ENCODE measurements at places on chromosomes 3 and 15.

DNA sequence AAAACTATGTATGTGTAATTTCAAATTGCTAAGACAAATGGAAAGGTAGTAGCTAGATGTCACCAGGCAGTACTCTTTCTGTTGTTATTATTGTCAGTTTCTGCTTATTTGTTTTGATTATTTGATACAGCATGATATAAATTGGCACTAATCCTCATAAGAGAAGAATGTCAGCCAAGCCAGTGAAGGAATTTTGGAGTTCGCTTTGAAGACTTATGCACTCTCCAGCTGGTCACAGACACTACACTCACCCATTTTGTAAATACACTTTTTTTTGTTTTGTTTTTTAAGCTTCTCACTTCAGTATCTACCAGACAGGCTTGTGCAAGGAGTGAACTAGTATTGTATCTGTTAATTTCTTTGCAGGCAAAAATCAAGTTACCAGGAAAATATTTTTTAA is 180.2 kb upstream of the TTC14 start:
- DNase-seq: no peak

DNA sequence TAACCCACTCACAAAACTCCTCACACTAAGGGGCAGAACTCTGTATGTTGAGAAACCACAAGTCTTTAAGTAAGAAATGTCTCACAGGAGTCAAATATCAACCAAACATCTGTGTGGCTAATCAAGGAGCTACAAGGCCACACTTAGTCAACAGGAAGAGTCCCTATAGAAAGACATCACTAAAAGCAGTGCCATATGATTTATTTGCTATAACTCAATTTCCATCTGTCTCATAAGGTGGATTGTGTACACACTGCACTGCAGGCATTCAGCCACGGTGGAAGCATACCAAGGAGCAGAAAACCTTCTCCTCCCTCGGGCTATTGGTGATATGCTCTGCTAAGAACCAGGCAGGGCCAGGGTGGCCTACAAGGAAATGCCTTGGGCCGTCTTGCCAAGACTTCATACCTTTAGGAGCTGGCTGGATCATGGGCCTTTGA is 197.6 kb upstream of the CFAP20DC start:
- DNase-seq: no peak

DNA sequence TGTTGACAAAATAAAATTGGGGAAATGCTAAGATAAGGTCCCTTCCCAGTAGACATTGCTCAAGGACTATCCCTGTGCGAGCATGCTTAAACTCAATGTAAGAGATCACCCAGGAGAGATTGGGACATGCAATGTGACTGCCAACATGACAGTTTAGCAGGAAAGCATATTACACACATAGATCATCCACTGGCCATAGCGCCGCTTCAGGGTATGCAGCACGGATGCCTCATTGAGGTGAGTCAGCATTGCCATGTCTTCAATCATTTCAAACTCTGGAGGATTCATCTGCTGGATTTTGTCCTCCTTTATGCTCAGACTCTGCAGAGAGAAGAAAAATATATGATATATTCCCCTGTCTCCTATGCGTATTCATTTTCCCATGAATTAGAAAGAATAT is 8.9 kb downstream of the MYH15 start:
- DNase-seq: no peak

DNA sequence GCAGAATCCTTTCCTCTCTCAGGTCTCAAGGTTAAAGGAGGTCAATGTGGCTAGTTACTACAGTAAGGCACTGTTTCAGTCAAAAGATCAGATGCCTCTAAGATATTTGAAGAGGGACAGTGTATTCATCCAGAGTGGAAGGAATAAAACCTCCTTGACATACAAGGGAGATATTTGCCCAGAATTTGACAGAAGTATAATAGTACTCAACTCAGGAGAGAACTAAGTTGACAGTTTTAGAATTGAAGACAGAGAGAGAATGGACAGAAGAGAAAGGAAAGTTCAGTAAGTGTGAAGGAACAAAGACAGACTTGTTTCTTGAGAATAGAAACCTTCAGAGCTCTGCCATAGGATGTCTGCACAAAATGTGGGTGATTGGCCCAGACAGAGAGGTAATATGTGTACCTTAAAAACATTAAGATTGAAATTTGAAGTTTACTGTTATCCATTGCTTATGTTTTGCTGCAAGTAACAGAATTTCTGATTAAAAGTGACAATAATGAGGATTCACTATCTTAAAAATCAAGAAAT is 507.1 kb downstream of the IGSF11 start:
- no peak for DNase-seq

GRCh38 chr3:114127517-114127916 is 51.3 kb downstream of the DRD3 start:
- no peak for DNase-seq

- no peak for DNase-seq
Observed at GRCh38 chr15:41935566-41936020, 36.8 kb downstream of the EHD4 start.

DNA sequence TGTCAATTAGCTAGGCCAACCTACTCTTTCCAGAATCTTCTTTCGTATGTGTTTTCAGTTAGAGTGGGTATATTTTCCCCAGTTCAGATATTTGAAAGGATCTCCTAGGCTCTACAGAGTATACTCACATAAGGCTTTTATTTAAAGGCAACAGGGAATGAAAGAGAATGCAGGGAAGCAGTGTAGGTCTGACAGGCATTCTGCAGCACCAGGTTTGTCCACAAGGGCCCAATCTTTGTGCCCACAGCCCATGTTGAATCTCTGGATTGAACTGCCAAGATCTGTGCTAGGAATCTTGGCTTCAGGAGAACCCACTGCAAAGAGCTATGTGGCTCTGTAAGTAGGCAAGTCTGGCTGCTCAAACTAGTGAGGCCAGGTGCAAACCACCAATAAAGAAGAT is 24.2 kb upstream of the GALNT15 start:
- DNase-seq: no peak

- no peak for DNase-seq
Observed at GRCh38 chr3:23324745-23325144, 121.6 kb downstream of the UBE2E2 start.

GRCh38 chr15:69593981-69594966 is 141.7 kb downstream of the RPLP1 start:
- DNase-seq: no peak

GRCh38 chr15:43919540-43920253 is 92.9 kb downstream of the WDR76 start:
- DNase-seq: no peak

DNA sequence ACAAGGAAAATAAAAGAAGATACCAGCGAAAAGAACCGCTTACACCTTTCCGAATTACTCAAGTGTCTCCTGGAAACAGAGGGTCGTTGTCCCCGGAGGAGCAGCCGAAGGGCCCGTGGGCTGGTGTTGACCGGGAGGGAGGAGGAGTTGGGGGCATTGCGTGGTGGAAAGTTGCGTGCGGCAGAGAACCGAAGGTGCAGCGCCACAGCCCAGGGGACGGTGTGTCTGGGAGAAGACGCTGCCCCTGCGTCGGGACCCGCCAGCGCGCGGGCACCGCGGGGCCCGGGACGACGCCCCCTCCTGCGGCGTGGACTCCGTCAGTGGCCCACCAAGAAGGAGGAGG is 325 bp downstream of the ALCAM start:
- DNase-seq: peak; percentile 27

DNA sequence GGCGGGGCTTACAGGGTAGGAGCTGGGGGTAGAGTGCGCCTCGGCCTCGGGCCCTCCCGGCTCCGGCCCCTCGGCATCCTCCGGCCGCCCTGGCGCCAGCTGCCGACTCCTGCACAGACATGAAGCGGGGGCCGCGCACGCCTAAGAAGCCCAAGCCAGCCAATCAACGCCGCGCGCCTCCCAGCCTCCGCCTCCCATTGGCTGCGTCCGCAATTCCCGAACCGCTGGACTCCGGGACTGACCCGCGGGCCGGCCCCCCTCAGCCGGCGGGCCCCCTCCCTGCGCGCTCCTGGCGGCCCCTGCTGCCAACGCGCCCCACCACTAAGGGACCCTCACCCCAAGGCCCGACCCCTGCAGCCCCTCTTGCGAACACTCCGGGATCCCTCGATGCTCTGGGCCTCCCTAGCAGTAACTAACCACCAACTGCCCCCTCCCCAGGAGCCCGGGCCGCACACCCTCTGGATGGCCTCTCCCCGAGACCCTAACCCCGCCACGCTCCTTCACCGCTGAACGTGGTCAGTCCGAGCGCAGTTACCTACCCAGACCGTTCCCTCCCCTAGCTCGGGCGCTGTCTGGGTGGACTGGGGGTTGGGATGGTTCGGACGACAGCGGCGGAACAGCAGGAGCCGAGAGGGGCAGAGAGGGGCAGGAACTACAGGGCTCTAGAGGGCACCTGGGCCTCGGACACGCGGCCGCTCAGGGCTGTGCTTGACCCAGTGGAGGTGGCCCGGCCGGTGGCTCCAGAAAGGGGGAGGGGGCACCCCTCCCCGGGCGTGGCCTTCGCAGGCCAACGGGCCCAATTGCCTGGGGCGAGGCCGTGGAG is 5.0 kb downstream of the GATA2 start:
- no peak for DNase-seq

DNA sequence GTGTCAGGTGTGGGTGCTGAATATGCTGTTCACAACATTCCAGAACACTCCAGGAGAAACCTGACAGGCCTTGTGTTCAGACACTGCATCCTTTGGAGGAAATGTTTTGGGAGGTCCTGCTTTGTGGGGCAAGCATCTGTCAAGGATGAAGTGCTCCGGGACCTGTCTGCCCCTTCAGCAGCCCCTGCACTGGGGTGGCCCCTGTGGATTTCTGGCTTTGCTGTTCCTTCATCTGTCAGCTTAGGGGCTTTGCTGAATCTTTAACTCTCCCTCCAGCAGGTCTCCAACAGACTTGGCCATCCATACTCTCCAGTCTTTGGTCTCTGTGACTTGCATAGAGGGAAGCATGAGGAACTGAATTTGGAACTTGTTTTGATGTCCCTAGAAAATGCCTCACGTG is 3.1 kb downstream of the PRR23E start:
- DNase-seq: no peak

GRCh38 chr3:121552379-121552778 is 6.6 kb upstream of the POLQ start:
- no peak for DNase-seq

DNA sequence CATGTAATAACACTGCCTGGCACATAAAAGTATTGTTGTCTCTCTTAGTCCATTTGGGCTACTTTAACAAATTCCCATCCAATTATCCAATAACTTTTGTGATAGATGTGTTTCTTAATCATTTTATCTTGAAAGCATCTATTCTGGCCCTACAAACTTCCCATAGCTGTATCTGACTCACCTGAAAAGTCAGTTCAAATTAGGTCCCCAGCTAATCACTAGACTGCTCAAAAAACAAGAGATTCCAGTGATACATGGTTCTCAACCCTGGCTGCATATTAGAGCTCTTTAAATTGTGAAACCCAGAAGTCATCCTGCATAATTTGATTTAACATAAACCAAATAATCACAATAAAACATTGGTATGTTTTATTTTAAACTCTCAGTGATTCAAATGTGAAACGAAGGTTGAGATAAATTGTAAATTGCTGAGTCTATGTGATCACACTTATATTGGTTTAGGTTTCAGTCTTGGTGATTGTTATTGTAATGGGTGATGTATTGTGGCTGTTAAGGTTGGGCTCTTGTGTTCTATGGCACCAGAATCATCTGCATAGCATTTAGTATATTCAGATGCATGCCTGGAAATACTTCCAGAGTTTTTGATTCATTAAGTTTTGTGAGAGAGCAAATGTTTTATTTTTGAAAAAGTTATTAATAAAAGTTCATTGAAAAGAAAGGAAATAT is 268.9 kb upstream of the KCNMB2 start:
- DNase-seq: no peak

- DNase-seq: no peak
Observed at GRCh38 chr15:96703794-96704550, 373.5 kb downstream of the NR2F2 start.

- no peak for DNase-seq
Observed at GRCh38 chr15:71281256-71281655, 166.0 kb downstream of the THSD4 start.

GRCh38 chr3:16400106-16400931 is 113.2 kb downstream of the RFTN1 start:
- DNase-seq: no peak

GRCh38 chr3:56683122-56683817 is at the start of gene TASOR:
TASOR (minus strand) TSS chr3:56683265; CDS start chr3:56683006, 259 bp downstream.
- DNase-seq: peak; percentile 81

DNA sequence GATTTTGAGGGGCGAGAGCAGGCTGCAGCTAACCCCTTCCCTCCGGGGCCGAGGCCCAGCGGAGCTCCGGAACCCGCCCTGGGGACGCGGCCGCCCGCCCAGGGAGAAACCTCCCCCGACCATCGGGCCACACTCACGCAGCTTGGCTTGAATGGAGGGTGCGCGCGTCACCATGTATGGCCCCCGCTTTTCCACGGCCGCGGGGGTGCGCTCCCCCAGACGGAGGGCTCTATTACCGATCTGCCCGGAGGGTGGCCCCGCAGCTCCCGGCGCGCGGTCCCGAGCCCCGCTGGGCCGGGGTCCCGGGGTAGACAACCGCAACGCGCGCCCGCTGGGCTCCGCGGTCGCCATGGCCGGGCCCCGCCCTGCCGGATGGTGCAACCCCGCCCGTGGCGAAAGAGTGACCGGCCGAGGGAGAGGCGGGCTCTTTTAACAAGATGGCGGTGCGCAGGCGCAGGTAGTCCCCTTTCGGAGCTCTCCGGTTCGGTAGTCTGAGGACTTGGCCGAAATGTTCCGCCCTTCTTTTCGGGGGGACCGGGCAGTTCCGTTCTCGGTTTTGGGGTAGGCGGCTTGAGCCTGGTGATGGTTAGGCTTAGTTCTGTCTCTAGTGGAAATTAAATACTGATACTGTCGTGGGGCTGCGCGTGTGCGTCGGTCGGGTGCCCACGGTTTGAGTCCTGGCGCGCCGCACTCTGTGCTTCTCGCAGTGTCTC is at the start of gene FAM219B:
TSS of gene FAM219B (minus strand) at position 402 of the 713 bp plus-strand sequence. CDS start at position 351, 51 bp downstream.
- peak; percentile 66 for DNase-seq

DNA sequence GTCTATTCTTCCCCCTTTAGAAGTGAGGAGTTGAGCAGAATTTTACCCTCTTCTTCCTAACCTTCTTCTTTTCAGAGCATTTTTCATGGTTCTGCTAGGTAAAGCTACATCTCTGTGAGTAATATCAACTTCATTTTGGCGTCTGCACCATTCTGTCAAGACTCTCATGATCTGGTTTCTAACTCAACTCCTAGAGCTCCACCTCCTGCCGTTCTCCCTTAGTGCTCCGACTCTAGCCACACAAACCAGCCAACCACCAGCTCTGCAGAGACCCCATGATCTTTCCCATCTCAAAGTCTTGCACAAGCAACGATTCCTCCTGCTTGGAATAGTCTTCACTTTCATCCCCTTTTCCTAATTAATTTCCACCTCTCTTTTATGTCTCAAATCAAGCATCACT is 193.9 kb upstream of the TMC3 start:
- DNase-seq: no peak

DNA sequence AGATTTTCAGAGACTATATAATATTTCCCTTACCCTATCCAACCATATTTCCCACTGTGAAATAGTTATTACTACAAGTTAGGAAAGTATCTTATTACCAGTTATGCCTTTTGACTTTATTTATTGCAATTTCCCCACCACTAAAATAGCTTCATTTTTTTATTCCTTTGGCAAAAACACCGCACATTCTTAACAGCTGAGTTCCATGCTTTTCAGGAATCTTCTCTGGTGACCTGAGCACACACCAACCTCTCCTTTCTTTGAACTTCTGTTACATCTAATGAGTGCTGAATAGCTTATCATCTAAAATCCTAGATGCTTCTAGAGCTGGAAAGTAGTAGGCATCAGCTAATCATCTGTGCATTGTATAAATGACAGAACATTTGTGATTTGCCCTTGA is 99.1 kb downstream of the UBE2E2 start:
- no peak for DNase-seq
